ENCODE measurements at places on chromosomes 3 and 15.
A peak's percentile ranks its signal among the peaks of the same experiment; 100 is the strongest.

GRCh38 chr3:52452570-52453221, 1.1 kb downstream of the TNNC1 start:
- no peak for DNase-seq

GRCh38 chr15:60372227-60372626, 25.6 kb downstream of the ANXA2 start:
- DNase-seq, result no peak

DNA sequence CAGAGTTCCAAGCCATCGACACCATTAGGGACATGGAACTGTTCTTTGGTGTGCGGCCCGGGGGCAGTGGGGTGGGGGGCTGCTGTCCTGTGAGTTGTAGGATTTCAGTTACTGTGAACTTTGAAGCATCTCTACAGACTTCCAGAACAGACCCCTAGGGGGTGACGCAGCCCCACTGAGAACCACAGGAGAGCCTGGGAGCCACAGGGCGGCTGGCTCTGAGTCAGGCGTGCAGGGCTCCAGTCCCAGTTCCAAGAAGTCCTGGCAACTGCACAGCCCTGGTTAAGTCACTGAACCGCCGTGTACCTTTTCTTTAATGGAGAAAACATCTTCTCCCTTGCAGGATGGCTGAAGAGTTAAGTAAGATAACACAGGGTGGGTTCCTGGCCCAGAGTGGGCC, 23.5 kb upstream of the LRTM1 start:
- no peak for DNase-seq

DNA sequence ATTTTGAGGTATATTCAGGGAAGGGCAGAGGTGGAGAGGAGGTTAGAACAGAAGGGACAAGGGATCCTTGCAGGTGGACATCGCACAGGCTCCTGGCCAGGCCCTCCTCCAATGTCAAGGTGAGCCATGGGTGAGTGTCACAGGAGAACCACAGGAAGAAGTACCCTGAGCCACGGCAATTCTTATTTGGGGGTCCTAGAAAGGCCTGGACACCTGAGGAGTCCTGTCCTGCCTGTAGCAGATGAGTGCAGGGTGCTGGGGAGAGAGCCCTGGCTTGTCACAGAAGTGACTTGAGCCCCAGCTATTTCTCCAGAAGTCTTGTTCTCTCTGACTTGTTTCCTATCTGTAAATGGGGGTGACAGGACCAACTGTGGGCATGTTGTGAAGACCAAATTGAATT, 4.3 kb downstream of the SLC6A20 start:
- no peak for DNase-seq

DNA sequence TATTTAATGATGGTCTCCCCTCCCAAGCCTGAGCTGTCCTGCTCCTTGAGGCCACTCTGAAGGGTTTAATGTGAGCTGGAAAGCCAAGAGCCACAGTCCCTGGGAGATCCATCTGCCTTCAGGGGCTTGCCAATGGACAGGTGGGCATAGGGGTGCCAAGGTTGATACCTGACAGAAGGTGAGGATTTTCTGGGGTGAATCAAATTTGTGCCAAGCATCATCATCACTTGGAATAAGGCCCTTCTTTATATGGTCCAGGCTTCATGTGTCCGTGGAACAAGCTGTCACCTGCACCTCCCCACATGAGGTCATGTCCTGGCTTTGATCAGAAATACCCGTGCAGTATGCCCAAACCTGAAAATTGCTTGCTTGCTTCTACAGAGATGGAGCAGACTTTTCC, 71.9 kb upstream of the CTNNB1 start:
- no peak for DNase-seq

GRCh38 chr3:127589600-127590281, 792 bp downstream of the TPRA1 start:
- DNase-seq, result peak; percentile 33

DNA sequence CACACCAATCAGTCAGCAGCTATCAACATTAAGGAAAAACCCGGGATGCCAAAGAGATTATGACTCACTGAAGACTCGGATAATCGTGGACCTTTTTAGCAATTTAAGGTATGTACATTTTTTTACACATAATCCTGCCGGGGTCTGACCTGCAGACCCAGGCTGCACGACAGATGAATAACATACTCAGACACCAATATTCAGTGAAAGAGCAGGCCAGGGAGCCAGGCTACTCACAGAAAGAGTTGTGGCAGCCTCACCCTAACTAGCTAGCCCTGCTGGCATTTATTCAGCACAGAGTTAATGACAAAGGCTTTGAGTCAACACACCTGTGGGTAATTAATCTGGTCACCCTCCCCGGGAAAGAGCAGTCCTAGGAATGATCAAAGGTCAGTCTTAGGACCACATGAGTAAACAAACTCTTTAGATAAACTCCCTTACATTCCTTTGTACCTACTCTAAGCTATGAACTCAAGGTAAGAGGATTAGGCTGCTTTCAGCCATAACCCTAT, 727.5 kb downstream of the TBL1XR1 start:
- DNase-seq, result no peak

DNA sequence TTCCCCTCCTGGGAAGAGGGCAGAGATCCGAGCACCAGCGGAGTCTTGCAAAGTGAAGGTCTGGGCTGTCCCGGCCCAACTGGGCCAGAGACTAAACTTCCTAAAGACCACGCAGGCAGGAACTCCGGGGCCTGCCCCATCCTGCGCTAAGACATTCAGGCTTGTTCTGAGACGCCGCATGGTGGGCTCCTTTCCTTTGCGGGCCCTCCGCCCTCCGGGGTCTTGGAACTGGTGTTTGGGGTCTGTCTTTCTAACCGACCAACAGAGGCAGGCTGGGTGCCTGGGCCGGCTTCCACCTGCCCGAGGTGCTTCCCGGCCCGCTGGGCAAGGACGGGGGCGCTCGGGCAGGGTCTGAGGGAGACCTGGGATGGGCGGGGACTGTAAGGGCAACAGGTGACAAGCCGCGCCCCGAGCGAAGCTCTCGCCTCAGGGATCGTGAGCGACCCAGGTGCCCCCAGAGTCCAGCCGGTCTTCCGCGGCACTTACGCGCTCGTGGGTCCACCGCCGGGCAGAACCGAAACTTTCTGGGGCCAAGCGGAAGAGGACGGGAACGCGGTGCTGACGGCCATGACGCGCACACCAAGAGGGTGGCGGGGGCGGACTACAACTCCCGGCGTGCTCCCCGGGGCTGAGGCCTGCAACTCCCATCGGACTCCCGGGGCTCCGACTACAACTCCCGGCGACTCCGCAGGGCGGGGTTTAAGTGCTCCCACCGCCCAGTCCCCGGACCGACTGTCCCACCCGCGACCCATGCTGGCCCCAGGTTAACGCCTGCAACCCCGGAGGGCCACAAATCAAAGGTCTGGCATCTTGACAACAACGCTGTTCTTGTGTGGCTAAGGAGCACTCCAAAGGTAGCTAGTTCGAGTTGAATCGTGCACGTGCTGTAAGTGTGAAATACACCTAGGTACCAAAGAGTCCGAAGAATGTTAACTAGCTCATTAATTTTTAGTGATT, at the start of gene FYCO1:
FYCO1 (minus strand) TSS at position 589 of the 957 bp plus-strand sequence. CDS start 10,914 bp downstream, outside the sequence.
- peak; percentile 90 for DNase-seq

- DNase-seq, result no peak
These were observed 410.6 kb downstream of the RAP2B start for GRCh38 chr3:153572654-153573053.

GRCh38 chr3:152915695-152916094, 80.8 kb downstream of the P2RY1 start:
- no peak for DNase-seq

GRCh38 chr3:171833789-171834460, 9.2 kb upstream of the TMEM212 start:
- DNase-seq, result no peak

DNA sequence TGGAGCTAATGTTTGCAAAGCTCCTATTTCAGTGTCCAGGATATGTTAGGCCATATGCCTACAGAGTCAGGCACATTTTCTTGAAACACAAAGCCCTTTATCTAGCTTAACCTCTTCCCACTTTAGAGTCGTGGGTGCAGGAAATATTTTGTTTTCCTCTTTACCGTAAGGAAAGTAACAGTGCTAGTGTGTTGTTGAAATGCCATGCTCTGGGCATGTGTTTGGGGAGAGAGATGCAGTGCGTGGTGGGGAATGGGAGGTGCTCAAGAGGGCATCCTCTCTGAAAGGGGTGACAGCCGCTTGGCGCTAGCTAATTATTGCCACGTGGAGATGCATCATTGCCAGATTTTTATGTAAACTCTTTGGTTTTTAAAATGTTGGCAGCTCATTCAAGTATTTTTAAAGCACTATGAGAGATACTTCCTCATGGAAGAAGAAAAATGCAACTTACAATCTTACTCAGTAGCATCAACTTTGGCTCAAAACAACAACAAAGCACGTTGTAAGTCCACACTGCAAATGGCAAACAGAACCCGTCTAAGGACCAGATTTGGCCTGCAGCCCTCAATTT, 152.6 kb downstream of the LPP start:
- no peak for DNase-seq

GRCh38 chr3:142929109-142929508, 34.4 kb downstream of the PAQR9 start:
- peak; percentile 40 for DNase-seq

GRCh38 chr3:8733332-8734094, at the start of gene CAV3:
Gene CAV3 (plus strand): TSS chr3:8733802. CDS start chr3:8733877, 75 bp downstream.
- no peak for DNase-seq

GRCh38 chr3:71214797-71215196, 368.7 kb downstream of the FOXP1 start:
- no peak for DNase-seq

- DNase-seq, result no peak
These were observed 177.7 kb downstream of the OR4M2 start for GRCh38 chr15:22258009-22258397.

GRCh38 chr3:105417525-105418289, 51.0 kb downstream of the ALCAM start:
- no peak for DNase-seq

GRCh38 chr3:151499168-151499567, 38.3 kb upstream of the IGSF10 start:
- DNase-seq, result no peak

DNA sequence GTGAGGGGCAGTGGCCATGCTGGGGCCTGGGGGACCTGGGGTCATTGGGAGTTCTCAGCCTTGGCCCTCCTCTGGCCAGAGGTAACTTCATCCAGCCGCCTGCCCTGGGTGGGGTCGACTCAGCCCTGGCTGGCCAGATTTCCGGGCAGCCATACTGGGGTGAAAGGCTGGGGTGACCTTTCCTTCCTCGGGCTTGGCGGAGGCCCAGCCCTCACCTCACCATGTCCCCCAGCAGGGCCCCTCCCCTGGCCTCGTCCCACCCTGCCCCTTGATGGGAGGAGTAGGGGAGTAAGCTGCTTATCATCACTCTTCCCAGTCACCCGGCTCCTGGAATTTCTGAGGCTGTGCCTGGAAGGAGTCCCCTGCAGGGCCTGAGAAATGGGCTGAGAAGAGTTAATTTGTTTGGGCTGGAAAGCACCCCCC, 5.4 kb downstream of the SEMA3F start:
- no peak for DNase-seq

- DNase-seq, result no peak
These were observed 33.4 kb downstream of the CD86 start for GRCh38 chr3:122088531-122088930.

- no peak for DNase-seq
These were observed 1.9 kb upstream of the TMEM158 start for GRCh38 chr3:45227946-45228345.

- DNase-seq, result no peak
These were observed 54.7 kb upstream of the TRAK1 start for GRCh38 chr3:42036483-42036823.

DNA sequence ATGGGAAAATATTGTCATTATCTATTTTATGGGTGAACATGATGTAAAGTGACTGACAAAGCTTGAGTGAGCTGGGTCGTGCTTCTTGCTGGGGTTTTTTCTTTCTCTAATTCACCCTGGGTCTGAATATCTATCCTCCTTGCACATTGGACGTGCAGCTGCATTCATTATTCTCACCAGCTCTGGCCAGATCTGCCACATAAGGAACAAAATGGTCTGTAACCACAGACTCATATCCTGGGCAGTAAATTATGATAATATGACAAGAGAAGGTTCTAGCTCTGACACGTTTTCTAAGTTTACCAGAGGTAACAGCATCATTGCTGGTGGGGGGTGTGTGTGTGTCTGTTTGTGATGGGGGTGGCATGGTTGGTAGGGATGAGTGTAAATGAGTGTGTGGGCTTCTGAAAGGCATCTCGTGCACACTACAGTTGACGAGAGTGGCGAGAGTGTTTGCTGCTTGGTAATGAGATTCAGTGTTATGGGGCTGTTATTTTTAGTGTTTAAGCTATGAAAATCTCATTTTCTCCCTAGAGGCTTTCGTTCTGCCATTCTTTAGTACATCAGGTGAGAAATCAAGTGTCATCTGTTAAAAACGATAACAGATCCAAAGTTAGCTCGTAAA, 418.4 kb downstream of the PDCD6IP start:
- DNase-seq, result no peak

GRCh38 chr3:20573175-20573574, 387.2 kb upstream of the SGO1 start:
- no peak for DNase-seq

DNA sequence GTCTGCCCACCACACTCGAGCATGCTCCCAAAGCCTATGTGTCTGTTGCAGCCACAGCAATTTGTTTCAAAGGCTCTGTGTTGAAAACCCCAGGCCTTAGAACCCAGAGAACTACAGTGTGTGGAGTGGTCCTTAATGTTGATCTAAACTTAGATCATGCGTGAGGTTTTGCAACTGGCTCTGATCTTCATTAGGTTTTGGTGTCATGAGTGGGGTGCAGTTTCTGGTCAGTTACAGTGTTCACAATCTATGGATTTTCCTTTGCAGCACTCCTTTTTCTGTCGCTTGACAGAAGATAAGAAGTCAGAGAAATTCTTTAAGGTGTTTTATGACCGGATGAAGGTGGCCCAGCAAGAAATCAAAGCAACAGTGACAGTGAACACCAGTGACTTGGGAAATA, 213.0 kb upstream of the BHLHE40 start:
- DNase-seq, result no peak

DNA sequence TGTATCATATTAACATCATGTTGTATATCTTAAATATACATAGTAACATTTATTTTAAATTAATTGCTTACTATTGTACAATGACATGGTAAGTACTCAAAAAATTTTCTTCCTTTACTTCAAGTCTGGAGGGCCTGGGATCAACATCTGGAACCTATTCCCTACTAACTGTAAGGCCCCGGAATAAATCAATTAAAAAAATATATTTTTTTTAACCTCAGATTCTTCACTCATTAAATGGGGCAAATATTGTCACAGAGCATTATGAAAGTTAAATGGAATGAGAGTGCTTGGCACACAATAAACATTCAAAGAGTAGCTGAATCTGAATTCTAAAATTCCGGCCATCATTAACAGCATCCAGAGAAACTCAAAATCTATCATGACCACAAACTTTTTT, 16.5 kb downstream of the GSK3B start:
- no peak for DNase-seq

DNA sequence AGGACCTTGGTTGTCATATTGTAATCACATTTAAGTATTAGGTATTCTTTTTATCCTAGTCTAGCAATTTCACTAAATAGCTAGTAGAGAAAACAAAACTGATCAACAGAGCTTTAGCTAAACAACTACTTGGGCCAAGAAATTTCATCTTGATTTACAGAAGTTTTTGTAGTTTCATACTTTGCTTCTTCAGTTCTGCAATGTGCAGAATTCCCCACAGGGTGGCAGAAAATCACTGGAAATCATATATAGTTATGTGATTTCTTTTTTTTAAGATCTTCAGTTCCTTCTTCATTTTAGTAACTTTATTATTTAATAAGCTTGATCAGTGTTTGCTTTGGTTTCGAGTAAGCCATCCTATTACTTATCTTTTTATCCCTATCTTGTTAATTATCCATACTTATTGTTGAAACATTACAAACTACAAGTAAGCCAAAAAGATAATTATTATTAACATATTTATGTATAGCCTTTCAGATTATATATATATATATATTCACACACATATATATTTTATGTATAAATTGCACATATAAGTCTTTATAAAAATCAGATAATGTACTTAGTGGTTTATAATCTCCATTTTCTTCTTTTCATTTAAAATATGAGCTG, 2.2 kb upstream of the BNIP2 start:
- peak; percentile 31 for DNase-seq
